ENCODE measurements at places on chromosomes 5 and 9.

DNA sequence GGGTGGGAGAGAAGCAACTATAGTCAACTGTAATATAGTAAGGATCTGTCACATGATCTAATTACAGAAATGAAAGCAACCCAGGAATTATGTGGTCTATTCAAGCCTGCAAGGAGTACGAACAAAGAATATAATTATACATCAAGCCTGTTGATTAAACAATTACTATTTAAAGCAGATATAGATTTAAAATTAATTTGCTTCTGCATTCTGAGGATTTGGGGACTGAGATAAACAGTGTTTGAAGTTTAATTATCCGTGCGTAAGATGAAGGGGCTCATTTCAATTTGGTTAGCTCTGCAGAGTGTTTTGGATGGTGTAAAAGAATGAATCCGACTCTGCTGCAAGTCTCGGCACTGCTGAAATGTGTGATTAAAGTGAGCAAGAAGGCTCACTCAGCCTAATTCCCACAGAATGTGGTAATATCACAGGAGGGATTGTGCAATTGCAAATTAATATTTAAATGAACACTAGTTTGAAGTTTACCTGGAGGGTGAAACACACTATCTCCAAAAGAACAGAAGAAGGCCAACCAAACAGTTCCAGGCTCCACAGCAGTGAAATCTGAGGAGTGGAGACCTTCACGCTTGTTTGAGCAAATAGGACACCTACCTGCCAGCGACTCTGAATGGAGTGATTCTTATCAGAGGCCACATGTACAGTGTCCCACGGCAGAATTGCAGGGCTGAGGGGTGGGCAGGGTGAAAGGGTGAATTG, 420.6 kb upstream of the SLC30A5 start:
- no peak for DNase-seq

DNA sequence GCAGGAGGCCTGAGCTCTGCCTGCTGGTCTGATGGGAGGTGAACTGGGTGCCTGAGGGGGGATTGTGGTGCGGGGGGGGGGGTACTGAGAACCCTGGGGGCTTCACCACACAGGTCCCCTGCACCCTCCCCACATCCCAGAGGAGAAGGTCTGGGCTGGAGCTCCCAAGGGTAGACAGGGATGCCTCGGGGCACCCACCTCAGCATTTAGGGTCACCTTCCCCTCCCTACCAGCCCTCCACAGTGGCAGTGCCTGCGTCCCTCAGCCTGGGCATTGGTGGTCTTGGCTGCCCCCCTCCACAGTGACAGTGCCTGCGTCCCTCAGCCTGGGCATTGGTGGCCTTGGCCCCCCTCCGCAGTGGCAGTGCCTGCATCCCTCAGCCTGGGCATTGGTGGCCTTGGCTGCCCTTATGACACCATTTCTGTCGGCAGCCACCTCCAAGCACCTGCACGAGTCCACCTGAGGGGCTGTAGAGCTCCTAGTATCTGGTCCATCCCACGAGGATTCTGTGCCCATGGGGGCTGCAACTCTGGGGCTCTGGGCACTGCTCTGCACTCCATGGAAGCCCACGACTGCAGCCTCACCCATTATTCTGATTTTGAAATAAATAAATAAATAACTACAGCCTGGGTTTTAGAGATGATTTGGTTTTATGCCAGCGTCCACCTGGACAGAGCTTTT, 21.5 kb downstream of the NKD2 start:
- DNase-seq = no peak

GRCh38 chr5:99076723-99077640, 148.2 kb upstream of the CHD1 start:
- DNase-seq = no peak

GRCh38 chr9:72950875-72951442, 1.9 kb downstream of the ALDH1A1 start:
- no peak for DNase-seq

DNA sequence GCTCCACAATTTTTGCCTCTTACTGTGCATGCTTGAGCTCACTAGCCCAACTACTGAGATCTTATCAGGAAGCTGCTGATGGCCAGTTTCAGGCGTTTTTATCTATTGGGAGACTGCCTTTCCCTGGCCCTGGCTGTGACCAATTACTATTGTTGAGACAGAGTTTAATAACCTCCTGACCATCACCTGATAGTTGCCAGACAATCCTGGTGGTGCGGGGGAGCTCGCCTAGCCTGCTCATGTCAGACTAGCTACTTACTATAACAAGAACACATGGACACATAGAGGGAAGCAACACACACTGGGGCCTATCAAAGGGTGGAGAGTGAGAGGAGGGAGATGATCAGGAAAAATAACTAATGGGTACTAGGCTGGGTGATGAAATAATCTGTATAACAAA, 13.0 kb upstream of the OXCT1 start:
- no peak for DNase-seq

DNA sequence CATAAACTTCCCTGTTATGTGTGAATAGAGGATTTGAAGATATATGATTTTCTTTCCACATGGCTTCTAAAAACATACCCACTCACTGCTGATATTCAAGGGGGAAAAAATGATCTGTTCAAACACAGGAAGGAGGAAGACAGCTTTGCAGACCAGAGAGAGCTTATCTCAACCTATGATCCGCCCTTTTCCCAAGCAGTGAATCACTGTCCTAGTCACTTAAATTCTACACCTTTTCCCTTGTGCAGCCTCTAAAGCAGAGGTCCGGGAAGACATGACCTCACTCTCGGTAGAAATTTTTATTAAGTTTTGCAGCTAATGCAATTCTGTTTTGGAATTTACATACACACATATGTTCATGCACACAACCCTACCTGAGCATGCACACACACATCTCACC, 197.2 kb downstream of the DIRAS2 start:
- no peak for DNase-seq

DNA sequence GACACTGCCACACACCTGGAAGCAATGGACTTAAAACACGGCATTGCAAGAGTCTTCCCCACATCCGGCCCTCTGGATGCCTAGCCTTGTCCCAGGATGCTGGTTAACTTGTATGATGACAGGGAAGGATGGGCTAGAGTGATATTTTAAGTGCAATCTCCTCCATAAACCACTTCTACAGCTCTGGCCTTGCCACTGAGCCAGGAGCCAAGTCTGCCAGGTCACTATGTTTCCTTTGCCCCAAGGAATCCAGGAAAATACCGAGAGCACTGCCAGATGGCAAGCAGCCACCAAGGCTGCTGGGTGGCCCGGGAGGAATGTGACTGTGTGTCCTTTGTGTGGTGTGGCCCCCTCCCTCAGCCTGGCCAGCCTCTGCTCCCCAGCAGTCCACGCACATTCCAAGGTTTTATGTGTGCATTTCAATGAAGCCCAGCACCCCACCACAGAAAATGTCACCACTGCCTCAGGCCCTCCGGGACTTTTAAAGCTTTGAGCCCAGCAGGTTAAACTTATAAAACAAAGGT, 106.0 kb downstream of the FRMD3 start:
- no peak for DNase-seq

- DNase-seq = peak; percentile 8
These were observed 767 bp downstream of the RALGPS1 start for GRCh38 chr9:126915281-126915816.

DNA sequence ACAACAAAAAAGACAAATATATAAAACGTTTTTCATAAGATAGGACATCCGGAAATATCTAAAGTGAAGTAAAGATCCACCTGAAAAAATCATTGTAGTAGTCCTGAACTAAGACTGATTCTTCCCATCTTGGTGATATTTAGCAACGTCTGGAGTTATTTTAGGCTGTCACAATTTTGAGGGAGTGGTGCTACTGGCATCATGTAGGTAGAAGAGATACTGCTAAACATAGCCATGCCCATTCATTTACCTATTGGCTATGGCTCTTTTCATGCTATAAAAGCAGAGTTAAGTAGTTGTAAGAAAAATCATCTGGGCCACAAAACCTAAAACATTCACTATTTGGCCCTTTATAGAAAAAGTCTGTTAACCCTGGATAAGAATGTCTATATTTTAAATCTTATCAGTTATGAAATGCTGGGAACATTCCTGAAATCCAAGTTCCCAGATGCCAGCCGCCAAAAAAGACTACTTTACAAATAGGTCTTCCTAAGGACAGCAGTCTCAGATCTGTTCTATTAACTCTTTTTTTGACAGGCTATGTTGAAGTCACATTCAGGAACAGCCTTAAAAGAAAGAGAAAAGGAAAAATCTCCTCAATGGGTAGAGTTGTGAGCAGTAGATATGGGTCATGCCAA, 27.0 kb downstream of the RAPGEF6 start:
- no peak for DNase-seq

- no peak for DNase-seq
These were observed 104.9 kb downstream of the PIK3R1 start for GRCh38 chr5:68320413-68320986.

DNA sequence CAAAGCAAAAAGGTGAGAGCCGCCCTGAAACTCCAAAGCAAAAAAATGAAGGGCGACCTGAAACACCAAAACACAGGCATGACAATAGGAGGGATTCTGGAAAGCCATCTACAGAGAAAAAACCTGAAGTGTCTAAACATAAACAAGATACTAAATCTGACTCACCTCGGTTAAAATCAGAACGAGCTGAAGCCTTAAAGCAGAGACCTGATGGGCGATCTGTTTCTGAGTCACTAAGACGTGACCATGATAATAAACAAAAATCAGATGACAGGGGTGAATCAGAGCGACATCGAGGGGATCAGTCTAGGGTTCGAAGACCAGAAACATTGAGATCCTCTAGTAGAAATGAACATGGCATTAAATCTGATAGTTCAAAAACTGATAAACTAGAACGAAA, 108.8 kb downstream of the NIPBL start:
- DNase-seq = no peak

DNA sequence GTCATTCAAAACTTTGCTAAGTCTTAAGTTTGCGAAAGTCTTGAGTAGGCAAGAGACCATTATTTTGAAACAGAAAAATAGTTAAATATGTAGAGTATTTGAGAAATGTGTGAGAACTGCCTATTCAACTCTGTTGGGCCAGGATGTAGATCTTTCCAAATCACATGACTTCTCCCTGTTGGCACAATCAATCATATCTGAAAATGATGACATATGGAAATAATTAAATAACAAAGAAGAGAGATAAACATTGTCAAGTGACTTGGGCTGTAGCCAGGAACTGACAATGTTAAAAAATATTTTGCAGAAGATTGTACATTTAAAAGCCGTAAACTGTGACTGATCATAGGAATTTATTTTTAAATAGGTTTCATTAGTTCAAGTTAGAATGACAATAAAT, 104.6 kb upstream of the IL6ST start:
- no peak for DNase-seq

DNA sequence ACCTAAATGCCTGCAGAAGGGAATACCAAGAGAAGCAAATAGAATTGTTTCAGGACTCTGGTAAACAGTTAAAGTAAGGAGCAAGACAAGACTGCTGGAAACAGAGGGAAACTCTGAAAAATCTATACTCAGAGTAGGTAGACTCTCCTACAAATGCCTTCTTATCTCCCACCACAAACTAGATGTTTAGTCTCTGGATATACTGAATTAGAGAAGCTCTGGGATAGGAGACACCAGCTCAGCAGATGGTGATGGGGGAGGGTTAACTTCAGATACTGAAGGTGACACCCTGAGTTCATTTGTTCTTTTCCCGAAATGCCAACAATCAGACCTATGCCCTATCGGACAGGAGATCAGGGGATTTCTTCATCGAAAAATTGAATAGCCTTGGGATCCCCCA, 54.1 kb upstream of the CHD1 start:
- DNase-seq = no peak

DNA sequence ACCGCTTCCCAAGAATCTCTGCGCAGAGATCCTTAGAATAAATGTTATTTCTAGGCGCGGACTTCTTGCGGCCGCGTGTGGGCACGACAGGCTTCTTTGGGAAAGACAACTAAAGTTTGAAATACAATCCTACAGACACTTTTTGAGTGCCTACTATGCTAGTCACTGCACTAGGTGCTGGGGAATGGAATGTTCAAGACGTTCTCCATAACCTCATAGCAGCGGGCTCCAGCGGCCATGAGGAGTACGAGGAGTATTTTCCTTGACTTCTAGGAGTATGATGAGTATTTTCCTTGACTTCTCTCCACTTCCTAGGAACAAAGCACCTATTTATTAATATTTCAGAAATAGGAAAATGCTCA, 636 bp upstream of the PWWP2A start:
- no peak for DNase-seq

DNA sequence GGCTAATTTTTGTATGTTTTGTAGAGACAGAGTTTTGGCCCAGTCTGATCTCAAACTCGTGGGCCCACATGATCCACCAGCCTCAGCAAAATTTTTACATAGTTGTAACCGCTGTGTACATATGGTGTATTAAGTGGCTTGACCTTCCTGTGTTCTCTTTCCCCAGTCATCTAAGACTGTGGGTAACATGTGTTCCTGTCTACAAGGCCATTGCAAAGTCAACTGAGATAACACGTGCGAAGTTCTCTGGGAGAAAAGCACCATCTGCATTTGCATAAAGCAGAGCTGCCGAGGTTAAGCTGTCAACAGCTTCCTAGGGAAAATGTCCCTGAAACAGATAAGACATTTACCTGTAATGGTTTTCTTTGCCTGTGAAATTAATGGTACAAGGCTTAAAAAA, 273.7 kb downstream of the FANCC start:
- no peak for DNase-seq

- no peak for DNase-seq
These were observed 7.0 kb downstream of the SQSTM1 start for GRCh38 chr5:179827680-179828079.

DNA sequence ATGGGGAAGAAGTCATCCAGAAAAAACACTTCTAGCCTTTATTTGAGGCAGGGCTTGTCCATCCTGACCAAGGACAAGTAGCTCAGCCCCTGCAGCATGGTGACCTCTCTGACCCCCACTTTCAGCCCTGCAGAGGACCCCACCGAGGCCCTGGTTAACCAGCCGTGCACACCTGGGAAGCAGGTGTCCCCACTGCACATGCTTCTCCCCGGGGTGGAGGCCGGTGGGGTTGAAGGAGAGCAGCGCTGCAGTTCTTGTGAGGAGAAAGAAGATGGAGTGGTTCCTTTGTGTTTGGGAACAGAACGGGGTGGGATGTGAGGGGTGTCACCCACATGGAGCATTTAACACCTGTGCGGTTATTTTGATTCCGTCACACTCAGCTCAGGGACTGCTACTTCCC, 21.1 kb upstream of the ZBTB34 start:
- no peak for DNase-seq

GRCh38 chr9:37675661-37676060, 24.9 kb downstream of the FRMPD1 start:
- no peak for DNase-seq

DNA sequence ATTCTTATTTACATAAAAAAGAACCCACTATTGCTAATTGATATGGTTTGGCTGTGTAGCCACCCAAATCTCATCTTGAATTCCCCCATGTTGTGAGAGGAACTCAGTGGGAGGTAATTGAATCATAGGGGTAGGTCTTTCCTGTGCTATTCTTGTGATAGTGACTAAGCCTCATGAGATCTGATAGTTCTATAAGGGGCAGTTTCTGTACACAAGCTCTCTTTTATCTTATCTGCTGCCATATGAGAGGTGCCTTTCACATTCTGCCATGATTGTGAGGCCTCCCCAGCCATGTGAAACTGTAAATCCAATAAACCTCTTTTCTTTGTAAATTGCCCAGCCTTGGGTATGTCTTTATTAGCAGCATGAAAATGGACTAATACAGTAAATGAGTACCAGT, 58.2 kb upstream of the PRR16 start:
- DNase-seq = no peak

GRCh38 chr5:150605546-150605945, 34.9 kb upstream of the SYNPO start:
- no peak for DNase-seq
